ENCODE measurements at places on chromosomes 13 and 19.

- no peak for DNase-seq
Measured at GRCh38 chr19:31179471-31179852, 169.8 kb downstream of the TSHZ3 start.

DNA sequence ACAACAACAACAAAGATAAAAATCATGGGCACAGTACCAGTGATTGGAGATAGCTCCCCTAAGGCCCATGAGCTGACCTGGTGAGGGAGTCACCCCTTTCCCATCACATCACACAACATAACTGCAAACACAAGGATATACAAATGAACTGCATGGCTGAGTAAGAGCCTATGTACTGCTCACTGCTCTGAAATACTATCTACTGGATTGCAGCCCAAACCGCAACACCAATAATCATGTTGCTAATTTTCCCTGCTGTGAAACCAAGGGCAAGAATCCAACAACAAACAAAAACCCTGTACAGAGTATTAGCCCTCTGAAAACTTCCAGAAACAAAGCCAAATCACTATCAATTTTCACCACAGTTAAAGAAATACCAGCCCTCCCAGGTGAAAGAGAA lies 1893.2 kb downstream of the PCDH9 start:
- DNase-seq = no peak

DNA sequence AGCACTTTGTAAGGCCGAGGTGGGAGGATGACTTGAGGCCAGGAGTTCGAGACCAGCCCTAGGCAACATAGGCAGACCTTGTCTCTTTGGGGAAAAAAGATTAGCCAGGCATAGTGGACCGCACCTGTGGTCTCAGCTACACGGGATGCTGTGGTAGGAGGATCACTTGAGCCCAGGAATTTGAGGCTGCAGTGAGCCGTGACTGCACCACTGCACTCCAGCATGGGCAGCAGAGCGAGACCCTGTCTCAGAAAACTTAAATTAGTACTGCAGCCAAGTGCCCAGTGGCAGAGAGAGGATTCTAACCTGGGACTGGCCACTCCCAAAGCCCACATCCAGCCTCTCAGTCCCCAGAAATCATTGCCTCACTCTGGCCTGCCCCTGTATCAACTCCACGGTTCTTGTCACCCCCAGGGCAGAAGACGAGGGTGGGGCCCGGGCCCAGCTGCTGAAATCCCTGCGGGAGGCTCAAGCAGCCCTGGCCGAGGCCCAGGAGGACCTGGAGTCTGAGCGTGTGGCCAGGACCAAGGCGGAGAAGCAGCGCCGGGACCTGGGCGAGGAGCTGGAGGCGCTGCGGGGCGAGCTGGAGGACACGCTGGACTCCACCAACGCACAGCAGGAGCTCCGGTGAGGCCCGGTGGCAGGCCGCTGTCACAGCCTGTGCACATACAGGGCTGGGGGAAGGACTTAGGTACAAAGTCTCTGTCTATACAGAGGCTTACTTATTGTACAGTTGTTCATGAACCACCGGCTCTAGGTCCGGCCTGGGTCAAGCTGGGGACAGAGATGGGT lies 53.4 kb downstream of the KCNC3 start:
- no peak for DNase-seq

DNA sequence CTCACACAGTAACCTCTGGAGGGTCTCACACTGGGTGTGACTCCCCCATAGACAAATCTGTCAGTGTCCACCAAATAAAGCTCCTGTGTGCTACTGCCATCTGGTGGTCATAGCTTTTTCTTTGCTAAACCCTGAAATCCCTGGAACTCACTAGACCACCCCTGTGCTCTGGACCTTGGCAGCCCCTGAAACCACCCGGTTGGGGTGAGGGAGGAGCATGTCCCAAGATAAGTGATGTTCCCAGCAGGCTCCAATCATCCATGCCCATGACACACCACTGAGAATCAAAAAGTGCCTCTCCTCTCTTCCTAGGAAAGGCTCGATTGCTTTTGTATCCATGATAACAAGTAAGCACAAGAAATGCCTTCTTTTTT lies 6.5 kb upstream of the HSD17B14 start:
- peak; percentile 22 for DNase-seq

GRCh38 chr13:111577956-111578605 lies 257.6 kb downstream of the TEX29 start:
- DNase-seq = no peak

DNA sequence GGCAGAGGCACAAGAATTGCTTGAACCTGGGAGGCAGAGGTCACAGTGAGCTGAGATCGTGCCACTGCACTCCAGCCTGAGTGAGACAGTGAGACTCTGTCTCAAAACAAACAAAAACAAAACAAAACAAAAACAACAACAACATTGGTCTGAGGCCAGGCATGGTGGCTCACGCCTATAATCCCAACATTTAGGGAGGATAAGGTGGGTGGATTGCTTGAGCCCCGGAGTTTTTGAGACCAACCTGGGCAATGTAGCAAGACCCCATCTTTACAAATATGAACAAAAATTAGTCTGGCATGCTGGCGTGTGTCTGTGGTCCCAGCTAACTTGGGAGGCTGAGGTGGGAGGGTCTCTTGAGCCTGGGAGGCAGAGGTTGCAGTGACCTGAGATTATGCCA lies 16.0 kb upstream of the NWD1 start:
- no peak for DNase-seq

DNA sequence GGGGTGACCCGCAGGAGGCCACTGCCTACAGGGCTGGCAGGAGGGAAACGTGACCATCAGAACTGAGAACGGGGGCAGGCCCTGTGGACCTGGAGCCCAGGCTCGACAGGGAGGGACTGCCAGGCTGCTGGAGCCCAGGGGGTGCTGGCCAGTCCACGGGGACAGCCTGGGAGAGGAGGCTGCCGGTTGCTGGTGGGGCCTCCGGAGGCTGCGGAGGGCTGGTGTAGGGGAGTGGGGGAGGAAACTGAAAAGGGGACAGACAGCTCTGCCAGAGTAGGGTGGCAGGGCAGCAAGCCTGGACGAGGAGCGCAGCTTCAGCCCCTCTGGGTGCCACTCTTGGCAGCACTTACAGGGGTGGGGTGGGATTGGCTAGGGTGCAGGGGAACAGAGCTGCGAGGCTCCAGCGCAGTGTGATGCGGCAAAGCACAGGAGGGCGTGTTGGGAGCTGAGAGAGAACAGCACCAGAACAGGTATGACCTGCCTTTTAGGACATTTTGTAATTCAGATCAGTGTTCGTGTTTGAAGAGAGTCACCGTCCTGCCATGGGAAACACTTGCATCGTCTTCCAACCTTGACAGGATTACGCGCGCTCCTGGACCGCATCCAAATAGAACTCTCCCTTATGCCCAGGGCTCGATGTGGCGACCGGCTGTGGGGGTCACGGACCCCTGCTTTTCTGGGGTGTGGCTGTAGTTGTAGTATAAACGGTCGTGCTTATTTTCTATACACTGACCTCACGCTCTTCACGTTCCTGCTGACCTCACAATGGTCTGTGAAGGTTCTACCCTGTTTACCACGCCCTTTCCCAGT lies 19.9 kb upstream of the ARHGEF7 start:
- no peak for DNase-seq

- no peak for DNase-seq
Measured at GRCh38 chr19:9086761-9087160, at the start of gene OR1M1. Gene OR1M1, plus strand, starts transcription at chr19:9087061. Its CDS starts 6,184 bp downstream, at chr19:9093245.

- DNase-seq = no peak
Measured at GRCh38 chr13:73776151-73776785, 357.9 kb downstream of the KLF12 start.

GRCh38 chr19:4759388-4760284 lies 31.9 kb upstream of the FEM1A start:
- DNase-seq = peak; percentile 86

DNA sequence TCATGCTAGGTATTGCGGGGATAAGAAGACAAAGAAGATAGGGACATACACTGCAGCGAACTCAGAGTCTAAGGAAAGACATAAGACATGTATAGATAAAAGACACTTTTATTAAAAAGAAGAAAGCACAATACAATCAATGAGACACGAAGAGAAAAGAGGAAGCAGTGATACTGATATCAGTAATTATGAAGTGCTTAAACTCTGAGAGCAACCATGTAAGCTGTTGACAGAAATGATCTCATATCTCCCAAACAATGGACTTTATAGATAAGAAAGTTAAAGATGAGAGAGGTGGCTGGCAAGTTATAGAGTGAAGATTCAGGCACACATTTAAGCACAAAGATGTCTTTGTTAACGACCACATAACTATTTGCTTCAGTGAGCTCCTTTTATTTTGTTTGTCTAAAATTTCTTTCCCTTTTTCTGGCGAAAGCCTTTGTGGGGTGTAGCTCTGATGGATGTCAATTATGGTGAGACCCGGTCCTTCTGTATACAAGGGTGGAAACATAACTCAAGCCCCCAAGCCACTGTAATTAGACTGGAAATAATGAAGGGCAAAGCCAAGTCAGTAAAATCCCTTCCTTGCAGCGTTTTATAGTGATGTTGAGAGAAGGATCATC lies 818.0 kb upstream of the SLC10A2 start:
- DNase-seq = no peak

DNA sequence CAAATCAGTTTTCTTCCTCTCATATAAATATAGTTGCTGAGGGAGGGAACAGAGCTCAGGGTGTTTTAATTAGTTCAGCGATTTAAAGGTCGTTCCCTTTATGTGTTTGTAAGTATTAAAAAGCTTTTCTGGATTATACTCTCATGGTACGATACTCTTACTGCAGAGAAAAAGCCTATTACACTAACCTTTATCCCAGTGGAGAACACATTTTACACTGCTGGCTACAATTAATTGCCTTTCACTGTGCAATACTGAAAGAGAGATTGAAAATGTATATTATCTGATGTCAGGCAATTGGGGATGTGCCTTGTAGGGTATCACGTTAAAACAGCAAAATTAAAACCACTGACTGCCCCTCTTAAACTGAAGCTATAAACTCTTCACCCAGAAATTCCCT lies 526.9 kb upstream of the SGCG start:
- no peak for DNase-seq

GRCh38 chr19:31263328-31263727 lies 85.9 kb downstream of the TSHZ3 start:
- DNase-seq = no peak

- no peak for DNase-seq
Measured at GRCh38 chr19:1467490-1468273, 11.3 kb downstream of the C19orf25 start.

GRCh38 chr13:60268203-60268555 lies 104.5 kb upstream of the DIAPH3 start:
- no peak for DNase-seq

GRCh38 chr13:95603887-95604555 lies 40.5 kb downstream of the DZIP1 start:
- DNase-seq = no peak

DNA sequence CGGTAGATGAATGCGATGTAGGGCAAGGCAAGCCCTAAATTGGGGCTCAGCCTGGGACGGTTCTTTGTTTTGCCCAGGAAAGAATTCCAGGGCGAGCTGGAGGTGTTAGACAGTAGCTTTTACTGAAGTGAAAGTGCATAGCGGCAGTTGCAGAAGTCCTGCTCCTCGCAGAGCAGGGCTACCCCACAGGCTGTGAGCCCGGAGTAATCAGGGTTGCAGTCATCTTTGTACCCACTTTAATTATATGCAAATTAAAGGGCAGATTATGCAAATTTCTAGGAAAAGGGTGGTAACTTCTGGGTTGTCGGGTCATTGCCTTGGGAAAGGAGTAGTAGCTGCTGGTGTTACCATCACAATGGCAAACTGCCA lies 30.5 kb downstream of the VAV1 start:
- DNase-seq = no peak

- no peak for DNase-seq
Measured at GRCh38 chr19:1133471-1133929, 29.7 kb downstream of the GPX4 start.

- no peak for DNase-seq
Measured at GRCh38 chr19:44548736-44549135, 19.3 kb upstream of the CEACAM20 start.

DNA sequence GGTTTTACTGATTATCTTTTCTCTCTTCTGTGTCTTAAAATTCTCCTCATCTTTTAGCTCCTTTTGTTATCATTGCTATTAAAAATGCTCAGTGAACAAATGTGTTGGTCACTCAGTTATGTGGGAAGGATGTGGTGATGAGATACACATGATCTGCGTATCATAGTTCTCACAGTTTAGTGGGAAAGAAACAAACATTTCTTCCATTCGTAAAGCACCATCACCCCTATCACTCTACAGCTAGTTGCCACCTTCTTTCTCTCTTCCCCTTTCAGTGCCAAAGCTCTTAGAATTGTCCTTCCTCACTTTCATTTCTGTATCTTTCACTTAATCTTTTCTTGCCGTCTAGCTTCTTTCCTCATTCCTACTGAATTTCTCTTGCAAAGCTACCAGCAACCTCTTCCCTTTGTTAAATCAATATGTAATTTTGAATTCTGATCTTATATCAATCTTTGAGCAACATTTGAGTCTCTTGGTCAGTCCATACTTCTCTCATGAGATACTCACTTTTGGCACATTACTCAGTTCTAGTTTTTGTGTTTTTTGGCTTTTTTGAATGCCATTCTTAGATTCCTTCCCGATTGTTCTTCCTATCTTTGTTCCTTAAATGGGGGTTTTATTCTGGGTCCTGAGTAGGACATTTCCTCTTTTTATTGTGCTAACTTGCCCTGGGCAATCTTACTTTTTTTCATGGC lies 122.3 kb downstream of the PCCA start:
- DNase-seq = no peak

- DNase-seq = no peak
Measured at GRCh38 chr19:1169921-1170885, 3.9 kb downstream of the SBNO2 start.

DNA sequence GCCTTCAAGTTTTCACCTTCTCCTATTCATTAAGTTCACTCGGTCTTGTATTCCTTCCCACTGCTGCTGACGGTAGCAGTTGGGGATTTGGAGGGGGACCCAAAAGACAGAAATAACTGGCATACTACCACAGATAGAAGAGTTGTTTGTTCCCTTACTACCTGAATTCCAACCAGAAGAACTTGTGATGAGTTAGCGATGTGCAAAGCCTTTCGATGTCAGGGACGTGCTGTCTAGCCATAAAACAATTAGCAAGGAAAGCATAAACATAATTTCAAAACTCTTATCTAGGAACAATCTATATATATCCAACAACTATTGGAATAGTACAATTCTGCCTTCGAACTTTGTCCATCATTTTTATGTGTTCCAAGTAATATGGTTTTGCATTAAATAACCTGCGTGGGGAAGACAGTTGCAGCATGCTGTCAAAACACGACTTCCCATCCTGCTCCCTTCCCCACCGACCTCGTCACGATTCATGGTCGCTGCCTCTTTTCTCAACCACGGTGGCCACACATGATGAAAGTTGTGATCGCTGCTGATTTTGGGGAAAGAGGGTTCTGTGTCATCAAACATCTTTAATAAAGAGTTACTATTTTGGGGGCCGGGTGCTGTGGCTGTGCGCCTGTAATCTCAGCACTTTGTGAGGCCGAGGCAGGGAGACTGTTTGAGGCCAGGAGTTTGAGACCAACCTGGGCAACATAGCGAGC lies 3.8 kb upstream of the SLC7A9 start:
- no peak for DNase-seq

GRCh38 chr13:23391752-23392151 lies 41.8 kb downstream of the SACS start:
- no peak for DNase-seq

DNA sequence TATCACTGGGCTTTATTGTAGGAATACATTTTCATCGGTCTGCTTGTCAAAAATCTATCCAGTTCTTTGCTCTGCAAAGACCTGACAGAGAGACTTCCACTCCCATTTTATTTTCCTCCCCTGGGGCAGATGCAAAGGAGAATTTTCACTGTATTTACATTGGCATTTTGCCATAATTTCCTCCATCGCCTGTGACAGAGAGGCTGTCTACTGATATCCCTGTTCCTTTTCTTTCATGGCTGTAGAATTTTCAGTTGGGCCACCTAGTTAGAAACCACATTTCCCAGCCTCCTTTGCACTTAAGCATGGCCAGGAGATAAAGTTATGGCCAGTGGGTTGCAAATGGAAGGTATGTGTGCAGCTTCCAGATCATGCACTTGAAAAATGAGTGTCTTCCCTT lies 89.3 kb downstream of the NUFIP1 start:
- no peak for DNase-seq

All from hypothalamus (tissue), 51 donors.